ENCODE measurements at places on chromosomes 1 and 21.

DNA sequence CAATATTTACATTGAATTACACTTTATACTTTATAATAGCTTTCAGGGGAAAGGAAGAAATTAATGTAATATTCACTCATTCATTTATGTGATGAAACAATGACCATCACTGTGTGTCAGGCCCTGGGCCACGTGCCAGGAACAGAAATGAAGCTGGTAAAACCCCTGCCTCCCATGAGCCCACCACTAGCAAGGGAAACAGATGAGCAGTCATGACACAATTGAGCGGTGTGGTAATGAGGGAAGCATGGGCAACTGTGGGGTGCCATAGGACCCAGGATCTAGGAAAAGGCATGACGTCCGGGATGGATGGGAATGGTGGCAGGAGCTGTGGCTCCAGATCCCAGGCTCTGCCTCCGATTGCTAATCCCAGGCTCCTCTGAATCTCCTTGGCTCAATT is 17.0 kb upstream of the SLC5A9 start:
- DNase-seq = no peak

DNA sequence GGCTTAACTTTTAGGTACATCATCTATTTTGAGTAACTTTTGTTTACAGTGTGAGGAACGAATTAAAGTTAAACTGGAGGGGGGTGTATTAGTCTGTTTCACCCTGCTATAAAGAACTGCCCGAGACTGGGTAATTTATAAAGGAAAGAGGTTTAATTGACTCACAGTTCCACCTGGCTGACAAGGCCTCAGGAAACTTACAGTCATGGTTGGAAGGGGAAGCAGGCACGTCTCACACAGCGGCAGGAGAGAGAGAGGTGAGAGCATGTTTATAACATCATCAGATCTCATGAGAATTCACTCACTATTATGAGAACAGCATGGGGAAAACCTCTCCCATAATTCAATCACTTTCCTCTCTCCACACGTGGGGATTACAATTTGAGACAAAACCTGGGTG is 31.9 kb upstream of the TMEM52 start:
- no peak for DNase-seq

DNA sequence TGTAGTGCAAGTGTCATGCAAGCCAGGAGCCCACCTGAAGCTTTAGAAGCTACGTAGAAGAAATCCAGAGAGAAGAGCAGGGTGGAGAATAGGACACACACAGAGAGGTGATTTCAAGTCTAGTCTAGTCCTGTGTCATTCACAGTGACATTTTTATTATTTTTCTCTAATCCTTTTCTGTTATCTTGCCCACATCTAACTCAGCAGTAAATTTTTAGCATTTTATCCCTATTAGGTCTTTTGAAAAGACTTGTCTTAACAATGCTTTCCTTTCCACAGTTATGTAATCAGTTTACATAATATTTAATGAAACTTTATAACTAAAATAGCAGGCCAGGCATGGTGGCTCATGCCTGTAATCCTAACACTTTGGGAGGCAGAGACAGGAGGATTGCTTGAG is 198.6 kb downstream of the ADGRL2 start:
- no peak for DNase-seq

DNA sequence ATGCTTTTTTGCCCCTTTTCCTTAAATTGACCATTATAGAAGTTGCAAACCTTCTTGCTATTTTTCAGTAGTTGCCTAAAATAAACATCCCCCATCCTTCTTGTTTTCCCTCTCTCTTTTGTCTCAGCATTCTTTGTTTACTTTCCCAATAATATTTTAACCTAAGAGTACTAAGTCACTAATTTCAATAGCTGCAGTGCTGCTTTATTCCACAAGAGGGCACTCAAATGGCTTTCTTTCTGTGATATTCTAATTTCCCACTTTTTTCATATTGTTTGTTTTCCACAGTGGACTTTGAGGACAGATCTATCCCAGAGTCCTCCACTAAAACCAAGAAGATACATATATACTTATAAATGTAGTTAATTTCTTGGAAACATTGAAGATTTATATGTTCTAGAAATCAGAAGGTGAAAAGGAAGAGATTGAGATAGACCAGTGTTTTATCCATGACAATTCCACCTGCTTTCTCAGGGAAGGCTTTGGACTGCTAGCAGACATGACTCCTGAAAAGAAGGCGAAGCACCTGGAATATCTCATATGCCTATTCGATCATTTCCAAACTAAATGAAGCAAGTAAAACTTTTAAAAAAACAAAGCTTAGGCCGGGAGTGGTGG is 104.8 kb upstream of the GRIK1 start:
- DNase-seq = no peak
